Activated CD8-positive, alpha-beta memory T cell treated with anti-CD3 and anti-CD28 coated beads for 1 hour (primary cell): ENCODE measurements at places on chromosomes 13 and 19.

DNA sequence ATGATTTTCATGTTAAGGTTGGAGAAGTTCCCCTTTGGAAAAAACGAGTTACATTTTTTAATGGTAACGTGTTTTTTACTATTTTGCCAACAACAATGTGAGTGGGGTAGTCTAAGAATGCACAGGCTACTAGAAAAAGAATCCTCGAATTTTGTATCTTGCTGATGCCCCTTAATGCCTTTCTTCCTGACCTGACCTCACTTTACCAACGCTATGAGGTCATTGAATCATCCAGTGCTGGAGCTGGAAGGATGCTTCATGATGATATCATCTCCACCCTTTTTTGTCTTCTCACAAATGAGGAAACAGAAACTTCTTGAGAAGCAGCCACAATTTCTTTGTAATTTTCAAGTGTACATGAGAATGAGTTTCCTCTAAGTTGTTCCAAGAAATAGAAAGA, 8.2 kb upstream of the UBL3 start:
- DNase-seq: no peak

- no peak for DNase-seq
Measured at GRCh38 chr19:35742121-35742724, at the start of gene IGFLR1. Gene IGFLR1, minus strand, starts transcription at chr19:35742452. Its CDS starts 1,272 bp downstream, at chr19:35741180.

DNA sequence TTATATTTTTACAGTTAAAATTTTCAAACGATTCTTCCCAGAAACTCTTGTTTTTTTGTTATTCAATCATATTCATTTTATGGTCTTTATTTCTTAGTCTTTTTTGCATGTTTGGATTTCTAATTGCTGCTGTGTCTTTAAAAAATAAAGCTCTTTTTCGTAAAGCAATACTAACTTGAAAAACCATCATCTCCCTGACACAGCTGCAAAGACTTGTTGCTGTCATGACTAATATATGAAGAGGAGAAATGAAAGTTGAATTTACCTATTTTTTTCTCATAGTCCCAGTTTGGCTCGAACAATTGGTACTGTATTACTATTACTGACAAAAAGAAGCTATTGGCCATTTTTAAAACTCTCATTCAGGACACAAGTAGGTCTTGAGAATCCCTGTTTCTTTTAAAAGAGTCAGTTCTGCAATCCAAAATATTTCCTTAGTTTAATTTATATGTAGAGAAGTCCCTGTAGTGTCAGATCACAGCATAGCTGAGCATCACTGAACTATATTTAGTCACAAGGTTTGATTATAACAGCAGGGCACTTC, 12.1 kb upstream of the SPART start:
- DNase-seq: no peak

GRCh38 chr19:1987197-1988187, 28.0 kb downstream of the BTBD2 start:
- no peak for DNase-seq

- DNase-seq: no peak
Measured at GRCh38 chr13:108915095-108915633, 285.8 kb downstream of the MYO16 start.

DNA sequence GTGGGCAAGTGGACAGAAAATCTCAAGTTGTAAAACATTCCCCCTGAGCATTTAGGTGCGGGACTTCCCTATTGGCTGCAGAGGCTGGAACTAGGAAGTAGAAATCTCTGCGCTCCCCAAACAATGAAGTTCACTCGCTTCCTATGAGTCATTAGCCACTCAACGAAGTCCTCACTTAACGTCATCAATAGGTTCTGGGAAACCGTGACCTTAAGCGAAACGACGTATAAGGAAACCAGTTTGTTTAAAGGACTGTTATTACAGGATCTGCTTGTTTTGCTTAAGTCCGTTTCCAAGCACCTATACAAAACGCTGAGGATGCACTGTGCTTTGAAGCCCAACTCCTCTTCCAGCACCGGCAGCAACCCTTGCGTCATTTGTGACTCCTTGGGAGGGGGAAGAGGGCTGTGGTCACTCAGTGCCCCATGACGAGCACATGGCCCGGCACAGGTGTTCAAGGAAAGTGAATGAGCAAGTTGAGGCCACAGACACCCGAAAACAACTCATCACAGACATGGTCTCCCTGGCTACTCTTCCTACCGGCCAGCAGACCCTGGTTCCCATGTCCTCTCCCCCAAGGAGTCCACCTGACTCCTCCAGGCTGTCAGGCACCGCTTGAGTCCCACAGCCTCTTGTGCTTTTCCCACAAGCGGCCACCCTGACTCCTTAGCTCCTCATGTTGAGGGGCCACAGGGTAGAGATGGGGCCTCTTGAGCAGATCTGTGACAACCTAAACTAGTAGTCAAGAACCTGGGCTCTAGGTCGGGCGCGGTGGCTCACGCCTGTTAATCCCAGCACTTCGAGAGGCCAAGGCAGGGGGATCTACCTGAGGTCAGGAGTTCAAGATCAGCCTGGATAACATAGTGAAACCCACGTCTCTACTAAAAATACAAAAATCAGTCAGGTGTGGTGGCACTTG, 4.8 kb downstream of the RPS16 start:
- no peak for DNase-seq

DNA sequence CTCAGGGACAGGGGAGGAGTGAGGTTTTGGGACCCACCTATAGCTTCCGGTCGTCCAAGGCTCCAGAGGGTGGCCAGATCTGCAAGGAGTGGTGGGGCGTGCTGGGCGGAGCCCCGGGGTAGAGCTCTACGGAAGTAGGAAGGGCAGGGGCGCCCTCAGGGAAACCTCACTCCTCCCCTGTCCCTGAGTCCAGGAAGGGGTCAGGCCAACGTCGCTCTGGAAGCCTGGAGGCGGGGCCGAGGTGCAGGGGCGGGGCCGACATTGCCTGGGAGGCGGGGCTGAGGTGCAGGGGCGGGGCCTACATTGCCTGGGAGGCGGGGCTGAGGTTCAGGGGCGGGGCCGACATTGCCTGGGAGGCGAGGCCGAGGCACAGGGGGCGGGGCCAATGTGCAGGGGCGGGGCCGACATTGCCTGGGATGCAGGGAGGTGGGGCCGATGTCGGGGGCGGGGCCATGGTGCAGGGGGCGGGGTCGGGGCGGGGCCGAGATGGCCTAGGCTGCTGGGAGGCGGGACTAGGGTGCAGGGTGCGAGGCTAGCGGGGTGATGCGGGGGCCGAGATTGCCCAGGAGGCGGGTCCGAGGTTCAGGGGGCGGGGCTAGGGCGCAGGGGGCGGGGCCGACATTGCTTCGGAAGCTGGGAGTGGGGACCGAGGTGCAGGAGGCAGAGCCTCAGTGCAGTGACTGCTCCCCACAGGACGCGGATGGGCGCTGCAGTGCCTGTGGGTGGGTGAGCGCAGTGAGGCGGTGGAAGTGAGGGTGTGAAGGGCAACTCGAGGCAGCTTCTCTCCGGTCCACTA, 4.9 kb upstream of the PALM start:
- DNase-seq: no peak

DNA sequence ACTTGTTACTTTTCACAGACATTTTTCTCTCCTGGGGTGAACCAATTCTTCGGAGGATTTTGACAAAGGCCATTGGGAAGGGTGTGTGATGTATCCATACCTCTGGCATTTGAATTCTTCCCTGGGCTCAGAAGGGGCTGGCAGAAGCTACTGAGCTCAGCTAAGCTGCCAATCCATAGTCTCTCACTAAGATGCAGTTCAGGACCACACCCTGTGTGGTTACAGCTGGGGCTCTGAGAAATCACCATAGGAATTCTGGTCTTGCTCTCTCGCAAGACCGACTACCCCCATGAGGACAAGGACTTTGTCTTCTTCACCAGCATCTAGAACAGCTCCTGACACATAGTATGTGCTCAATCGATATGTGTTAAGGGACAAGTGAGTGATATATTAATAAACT, 6.0 kb downstream of the C13orf42 start:
- DNase-seq: no peak

DNA sequence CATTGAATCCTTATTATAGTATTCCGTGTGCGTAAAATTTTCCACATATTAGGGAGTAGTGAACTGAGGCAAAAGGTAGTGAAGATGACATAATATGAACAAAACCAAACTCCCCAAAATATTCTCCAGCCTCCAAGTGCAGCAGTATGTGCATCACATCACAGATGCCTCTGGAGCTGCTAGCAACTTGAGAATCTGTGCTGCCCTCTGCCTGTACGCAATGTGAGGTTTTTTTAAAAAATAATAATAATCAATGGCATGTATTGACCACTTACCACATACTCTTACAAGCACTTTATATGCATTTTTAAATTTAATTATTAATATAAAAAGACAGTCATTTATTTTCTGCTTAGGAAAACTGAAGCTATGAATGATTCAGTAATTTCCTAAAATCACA, 583.0 kb upstream of the SPRY2 start:
- no peak for DNase-seq

DNA sequence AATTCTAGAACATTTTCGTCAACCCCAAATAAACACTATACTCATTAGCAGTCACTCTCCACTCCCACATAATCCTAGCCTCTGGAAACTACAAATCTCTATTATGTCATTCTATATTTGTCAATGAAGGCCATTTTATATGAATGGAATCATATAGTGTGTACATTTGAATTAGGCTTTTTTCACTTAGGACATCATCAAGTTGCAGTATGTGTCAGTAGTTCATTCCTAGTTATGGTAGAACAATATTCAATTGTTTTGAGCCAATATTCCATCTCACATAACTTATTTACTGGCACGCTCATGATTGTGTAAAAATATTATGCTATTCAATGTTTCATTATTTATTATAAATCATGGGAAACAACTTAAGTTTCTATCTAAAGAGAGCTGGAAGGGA, 1610.4 kb upstream of the MIR17HG start:
- DNase-seq: no peak

- peak; percentile 37 for DNase-seq
Measured at GRCh38 chr13:31742097-31742734, 2.9 kb downstream of the RXFP2 start.

GRCh38 chr19:48757741-48758144, 2.4 kb downstream of the FGF21 start:
- no peak for DNase-seq

DNA sequence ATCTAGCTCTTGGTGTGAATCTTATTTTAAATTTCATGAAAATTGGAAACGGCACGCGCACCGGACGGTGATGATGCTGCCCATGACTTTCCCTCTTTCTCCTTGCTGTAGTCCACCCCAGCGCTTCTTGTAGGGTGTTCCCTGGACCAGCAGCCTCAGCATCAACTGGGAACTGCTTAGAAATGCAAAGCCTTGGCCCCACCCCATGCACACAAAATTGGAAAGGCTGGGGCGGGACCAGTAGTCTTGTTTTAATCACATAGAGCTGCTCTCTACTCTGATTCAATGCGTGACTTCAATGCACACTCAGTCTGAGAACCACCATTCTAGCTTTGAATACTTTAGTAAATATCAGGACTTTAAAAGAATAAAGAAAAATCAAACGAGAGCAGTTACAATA, 427.1 kb downstream of the EFNB2 start:
- DNase-seq: no peak

DNA sequence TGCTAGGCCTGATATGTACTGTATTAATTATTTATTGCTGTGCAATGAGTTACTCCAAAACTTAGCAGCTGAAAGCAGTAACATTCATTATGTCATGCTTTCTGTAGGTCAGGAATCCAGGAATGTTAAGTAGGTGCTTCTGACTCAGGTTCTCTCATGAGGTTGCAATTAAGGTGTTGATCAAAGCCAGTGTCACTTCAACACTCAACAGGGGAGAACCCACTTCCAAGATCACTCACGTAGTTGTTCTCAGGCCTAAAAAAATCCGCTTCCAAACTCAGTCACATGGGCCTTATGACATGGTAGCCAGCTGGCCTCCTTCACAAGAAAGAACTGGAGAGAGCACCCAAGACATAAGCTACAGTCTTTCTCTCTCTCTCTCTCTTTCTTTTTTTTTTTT, 211.1 kb upstream of the NBEA start:
- DNase-seq: no peak

- DNase-seq: no peak
Measured at GRCh38 chr13:114092468-114092867, 40.0 kb downstream of the RASA3 start.

DNA sequence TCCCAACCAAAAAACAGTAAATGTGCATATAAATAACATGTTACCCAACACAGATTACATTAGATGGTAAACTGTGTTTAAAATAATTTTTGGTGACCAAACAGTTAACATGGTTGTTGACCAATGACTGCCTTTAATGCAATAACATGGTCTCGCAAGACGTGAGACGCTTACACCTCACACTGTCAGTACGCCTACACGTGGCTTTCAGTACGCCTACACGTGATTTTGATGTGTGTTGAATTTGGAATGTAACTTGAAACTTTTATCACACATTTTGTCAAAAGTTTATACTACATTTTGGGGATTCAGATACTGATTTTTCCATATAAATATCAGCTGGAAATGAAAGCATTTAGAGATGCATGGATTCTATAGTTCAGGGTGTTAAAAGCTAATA, 32.0 kb downstream of the SLC7A9 start:
- no peak for DNase-seq

GRCh38 chr19:12789904-12790619, 1.2 kb upstream of the JUNB start:
- DNase-seq: peak; percentile 87

- DNase-seq: peak; percentile 92
Measured at GRCh38 chr19:41327576-41328156, 17.7 kb downstream of the CCDC97 start.

- DNase-seq: no peak
Measured at GRCh38 chr13:21742096-21742495, 71.2 kb downstream of the FGF9 start.

DNA sequence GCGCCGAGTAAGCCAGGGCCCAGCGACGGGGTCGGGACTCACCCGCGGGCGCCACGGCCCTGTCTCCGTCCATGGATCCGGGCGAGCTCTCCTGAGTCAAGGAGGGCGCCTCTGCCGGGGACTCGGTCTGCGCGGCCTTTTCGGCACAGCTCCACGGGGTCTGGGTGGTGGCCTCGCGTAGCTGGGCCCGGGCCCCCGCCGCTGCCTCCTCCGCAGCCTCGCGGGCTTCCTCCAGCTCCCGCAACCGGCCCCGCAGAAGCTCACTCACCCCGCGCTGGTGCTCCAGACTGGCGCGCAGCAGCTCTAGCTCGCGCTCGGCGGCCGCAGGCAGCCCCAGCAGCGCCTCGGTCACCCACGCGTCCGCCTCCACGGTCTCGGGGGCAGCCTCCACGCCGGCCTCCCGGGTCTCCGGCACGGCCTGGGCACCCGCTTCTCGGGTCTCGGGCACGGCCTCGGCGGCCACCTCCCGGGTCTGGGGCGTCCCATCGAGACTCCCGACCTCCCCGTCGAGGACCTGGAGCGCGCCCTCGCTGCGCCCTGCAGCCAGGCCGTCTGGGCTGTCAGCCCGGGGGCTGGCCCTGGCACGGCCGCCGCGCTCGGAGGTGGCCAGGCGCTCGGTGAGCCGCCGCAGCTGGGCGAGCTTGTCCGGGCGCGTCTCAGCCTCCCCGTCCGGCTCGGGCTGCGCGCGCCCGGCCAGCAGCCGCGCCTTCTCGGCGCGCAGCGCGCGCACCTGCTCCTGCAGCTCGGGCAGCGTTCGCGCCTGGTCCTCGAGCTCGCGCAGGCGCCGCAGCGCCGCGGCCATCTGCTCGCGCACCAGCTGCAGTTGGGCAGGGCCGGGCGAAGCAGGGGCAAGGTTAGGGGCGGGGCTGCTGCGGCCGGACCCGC, 8.4 kb downstream of the KANK3 start:
- no peak for DNase-seq

GRCh38 chr19:52679598-52679997, 41.4 kb upstream of the ZNF83 start:
- DNase-seq: no peak
